NCI-H2081 (cell line): ENCODE measurements at places on chromosomes 3 and 15.
A peak's percentile ranks its signal among the peaks of the same experiment; 100 is the strongest.

DNA sequence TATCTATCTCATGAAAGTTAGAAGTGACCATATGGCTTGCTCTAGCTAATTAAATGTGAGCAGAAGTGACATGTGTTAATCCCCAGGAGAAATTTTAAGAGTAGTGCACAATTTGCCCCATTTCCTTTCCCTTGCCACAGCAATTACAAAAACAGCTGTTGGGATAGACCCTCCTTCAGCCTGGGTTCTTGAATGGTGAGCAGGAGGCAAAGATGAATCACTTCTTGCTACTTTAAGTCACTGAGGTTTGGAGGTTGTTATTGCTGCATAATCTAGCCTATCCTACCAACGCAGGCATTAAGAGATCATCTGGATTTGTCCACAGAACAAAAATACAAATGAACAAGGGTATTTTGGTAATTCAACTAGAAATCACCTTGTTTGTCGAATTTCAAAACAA, 51.7 kb upstream of the CAPN7 start:
- DNase-seq, result no peak

DNA sequence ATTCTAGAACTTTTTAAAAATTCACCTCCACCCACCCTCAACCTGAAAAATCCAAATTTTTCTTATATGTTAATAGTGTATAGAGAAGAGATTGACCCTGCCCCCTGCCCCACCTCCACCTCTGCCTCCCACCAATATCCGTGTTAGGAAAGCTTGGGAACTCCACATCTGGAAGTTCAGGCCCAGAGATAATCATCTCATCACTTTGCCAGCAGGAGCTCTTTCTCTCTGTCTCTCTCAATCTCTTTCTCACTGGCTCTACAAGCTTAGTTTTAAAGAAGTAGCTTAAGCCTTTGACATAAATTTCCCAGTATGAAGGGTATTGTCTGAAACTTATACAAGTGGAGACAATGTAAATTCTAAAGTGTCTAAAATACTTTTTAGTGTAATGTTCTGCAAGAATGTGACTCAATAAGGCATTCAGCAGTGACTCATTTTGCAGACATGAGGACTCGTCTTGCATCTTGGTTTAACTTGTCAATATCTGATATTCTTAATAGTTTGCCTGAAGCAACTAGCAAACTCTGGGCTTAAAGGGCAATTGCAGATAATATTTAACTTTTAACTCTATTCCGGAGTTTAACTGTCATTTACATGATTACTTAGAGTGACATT, 299.8 kb upstream of the EPHA3 start:
- DNase-seq, result no peak

- no peak for DNase-seq
These were observed 7.3 kb downstream of the ILDR1 start for GRCh38 chr3:122014741-122015140.

GRCh38 chr3:58237941-58238681, 519 bp downstream of the ABHD6 start:
- DNase-seq, result no peak

DNA sequence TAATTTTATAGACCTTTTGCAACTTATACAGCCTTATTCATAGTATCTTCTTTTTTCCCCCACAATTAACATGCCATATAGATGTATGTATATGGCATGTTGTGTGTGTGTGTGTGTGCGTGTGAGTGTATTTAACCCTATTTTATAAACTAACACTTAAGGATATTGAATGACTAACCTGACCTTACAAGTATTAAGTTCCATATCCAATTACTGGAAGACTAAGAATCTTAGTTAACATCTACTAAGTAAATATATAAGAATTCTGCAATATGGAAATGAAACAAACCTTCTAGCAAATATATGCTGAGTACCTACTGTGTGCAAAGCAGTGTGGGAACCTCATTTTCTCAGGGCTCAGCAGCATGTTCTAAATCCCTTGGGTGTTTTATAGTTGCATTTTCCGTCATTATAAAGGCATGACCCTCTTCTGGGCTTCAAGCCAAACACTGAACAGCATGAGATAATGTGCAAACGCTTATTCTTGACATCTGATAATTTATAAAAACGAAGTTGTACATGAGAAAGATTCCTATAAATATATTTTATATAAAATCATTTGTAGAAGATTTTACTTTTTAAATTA, 105.5 kb downstream of the NLGN1 start:
- peak; percentile 82 for DNase-seq

- DNase-seq, result no peak
These were observed 271.6 kb downstream of the UBE2E2 start for GRCh38 chr3:23474580-23475357.

DNA sequence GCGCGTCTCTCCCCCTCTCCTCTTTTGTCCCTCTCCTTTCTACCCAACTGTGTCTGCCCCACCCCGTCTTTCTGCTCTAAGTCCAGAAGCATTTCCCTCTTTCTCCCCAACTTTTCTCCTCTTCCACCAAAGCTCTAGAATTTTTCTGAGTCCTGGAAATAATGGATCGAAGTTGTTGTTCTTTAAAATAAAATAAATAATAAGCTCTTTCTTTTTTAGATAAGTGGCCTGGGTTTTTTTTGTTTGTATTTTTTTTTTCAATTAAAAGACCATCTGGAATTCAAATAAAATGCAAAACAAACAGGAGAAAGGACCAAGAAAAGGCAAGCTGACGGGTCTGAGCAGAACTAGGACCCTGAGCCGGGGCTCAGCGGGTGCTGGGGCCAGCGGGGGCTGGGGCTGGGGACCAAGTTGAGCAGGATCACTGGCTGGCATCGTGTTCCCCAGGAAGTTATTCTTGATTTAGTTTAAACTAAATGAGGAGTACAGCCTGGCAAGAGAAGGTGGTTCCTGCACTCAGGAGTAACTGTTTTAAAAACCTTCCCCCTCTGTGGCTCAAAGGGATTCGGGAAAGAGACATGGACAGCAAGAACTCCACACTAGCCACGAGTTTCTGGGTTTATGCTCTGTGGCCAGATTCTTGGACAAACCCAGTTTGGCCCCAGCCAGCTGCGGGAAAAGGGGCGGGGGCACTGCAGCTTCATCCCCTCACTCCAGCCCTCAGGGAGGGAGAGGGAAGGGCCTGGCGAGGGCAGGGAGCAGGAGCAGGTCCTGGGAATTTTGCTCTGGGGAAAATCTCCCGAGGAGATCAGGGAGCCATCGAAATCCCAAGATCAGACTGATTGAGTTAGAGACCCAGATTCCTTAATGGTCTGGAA, 8.4 kb downstream of the GATA2 start:
- DNase-seq, result no peak

DNA sequence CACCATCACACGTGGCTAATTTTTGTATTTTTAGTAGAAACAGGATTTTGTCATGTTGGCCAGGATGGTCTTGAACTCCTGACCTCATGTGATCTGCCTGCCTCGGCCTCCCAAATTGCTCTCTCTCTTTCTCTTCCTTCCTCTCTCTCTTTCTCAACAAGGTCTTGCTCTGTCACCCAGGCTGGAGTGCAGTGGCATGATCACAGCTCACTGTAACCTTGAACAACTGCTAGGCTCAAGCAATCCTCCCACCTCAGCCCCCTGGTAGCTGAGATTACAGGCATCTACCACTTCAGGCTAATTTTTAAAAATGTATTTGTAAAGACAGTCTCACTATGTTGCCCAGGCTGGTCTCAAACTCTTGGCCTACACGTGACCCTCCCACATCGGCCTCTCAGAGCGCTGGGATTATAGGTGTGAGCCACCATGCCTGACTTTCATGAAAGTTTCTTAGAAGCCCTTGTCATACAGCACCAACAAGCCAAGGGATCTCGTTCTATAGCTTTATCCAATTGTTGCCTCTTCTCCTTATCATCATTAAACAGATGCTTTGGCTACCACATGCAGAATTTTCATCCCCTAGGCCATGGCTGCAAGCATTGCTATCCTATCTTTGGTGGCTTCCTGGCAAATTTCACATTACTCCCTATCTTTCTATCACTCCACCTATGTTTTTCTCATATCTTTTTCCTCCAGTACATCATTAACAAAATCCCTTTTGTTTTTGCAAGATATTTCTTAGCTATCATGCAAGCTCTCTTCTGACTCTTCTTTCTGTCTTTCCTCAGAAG, 5.7 kb downstream of the CCDC32 start:
- DNase-seq, result no peak

GRCh38 chr3:178419071-178419470, 117.2 kb upstream of the KCNMB2 start:
- DNase-seq, result peak; percentile 81
